ENCODE measurements at places on chromosomes 1 and 21. TPM values are rescaled to one million over a fixed set of nuclear protein-coding genes. Genes with fewer than 3 reads are reported as not detected.
A peak's percentile ranks its signal among the peaks of the same experiment; 100 is the strongest.

TMEM200B gene
- total RNA-seq, result 0.28 TPM

DNA sequence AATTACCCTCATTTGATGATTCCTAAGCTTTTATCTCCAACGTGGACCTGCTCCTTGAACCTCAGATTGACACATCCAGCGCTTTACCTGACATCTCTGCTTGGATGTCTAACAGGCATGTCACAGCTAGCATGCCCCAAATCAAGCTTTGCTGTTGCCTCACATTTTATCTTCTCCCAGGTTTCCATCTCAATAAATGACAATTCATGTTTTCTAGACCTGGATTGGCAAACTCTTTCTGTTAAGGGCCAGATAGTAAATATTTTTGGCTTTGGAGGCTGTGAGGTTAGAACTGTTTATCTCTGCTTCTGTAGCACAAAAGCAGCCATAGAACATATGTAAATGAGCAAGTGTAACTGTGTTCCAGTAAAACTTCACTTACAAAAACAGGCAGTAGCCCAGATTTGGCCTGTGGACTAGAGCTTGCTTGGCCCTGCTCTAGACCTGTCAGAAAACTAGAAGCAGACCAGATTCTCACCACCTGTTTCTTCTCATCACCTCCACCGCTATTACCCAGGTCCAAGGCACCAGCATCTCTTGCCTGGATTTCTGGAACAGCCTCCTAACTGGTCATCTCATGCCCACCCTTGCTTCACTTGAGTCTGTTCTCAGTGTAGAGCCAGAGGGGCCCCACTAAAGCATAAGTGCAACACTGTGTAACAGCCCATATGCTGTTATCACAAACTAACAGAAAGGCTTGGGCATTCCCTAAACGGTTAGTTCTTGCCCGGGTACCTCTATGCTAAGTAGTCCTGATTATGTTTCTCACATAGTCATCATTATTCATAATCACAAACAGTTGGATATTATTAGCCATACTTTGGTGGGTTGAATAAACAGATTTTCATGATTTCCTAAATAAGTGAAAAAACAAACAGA lies 42.3 kb downstream of the UBE4B start:
- no peak for DNase-seq

IGSF9 gene
- total RNA-seq, result not detected

DNA sequence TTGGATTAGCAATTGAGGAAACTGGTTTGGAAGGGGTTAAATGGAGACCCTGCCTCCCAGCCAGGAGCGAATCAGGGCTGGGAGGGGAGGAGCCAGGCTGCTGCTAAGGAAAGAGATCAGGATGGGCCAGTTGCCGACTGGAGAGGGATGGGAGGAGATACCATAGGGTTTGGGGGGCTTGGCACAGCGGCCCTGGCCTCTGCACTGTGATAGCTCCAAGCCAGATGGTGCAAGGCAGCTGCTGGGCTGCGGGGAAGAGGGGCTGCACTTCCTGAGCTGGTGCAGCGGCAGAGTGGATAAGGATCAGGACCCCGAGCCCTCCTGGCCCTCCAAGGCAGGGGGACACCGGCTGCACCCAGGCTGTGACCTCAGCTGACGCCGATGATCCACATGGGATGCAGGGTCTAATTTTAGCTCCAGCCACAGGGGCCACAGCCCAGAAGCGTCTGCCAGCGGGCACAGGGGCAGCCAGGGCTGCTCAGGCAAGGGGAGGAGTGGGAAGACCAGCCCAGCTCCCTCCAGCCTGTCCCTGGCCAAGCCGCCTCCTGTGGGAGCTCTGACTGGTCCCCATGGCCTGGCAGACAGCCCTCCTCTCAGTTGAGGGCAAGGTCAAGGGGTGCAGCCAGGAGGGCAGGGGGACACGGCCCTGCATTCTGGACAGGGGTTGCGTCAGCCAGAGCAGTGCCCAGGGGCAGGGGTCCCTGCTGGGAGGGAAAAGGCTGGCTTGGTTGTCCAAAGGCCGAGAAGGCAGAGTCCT lies at the start of gene EXTL1:
Gene EXTL1 (plus strand): TSS at position 129 of the 757 bp plus-strand sequence. CDS start 872 bp downstream, outside the sequence.
- DNase-seq, result peak; percentile 13

- DNase-seq, result peak; percentile 33
Measured at GRCh38 chr1:88210103-88210787, 473.8 kb upstream of the PKN2 start.

- peak; percentile 85 for DNase-seq
Measured at GRCh38 chr1:154191990-154192461, at the start of gene TPM3. TSS of gene TPM3 (minus strand) at chr1:154192100. CDS start at chr1:154192018, 82 bp downstream.

DNA sequence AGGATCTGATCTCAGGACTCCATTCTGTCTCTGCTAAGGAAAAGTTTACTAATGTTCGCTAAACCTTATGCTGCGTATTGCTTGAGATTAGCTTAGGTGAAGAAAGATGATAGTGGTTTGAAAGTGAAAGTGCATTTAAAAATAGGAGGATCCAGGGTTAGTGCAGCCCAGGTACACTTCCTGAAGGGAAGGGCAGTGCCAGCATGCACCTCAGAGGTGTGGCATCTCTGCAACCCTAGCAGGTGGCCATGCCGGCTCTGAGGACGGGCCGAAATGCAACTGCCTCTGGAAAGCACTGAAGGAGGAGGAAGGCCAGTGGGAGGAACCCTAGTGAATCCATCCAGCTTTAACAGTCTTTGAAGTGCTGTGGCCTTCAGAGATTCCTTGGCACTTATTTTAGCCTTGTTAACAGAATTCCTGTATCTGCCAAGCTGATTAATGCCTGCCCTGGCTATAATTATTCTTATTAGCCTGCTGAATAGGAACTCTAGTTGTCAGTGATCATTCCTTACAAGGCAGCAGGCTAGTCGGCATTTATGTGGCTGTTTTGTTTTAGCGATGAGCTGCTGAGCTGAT lies 5.5 kb downstream of the PTGFRN start:
- no peak for DNase-seq

TNFRSF18 gene
- total RNA-seq, result not detected
